ENCODE measurements at places on chromosomes 7 and 10.

- DNase-seq, result no peak
Measured at GRCh38 chr7:27586825-27587224, 75.9 kb downstream of the HIBADH start.

GRCh38 chr10:116073001-116073400 is 200.0 kb downstream of the GFRA1 start:
- DNase-seq, result no peak

DNA sequence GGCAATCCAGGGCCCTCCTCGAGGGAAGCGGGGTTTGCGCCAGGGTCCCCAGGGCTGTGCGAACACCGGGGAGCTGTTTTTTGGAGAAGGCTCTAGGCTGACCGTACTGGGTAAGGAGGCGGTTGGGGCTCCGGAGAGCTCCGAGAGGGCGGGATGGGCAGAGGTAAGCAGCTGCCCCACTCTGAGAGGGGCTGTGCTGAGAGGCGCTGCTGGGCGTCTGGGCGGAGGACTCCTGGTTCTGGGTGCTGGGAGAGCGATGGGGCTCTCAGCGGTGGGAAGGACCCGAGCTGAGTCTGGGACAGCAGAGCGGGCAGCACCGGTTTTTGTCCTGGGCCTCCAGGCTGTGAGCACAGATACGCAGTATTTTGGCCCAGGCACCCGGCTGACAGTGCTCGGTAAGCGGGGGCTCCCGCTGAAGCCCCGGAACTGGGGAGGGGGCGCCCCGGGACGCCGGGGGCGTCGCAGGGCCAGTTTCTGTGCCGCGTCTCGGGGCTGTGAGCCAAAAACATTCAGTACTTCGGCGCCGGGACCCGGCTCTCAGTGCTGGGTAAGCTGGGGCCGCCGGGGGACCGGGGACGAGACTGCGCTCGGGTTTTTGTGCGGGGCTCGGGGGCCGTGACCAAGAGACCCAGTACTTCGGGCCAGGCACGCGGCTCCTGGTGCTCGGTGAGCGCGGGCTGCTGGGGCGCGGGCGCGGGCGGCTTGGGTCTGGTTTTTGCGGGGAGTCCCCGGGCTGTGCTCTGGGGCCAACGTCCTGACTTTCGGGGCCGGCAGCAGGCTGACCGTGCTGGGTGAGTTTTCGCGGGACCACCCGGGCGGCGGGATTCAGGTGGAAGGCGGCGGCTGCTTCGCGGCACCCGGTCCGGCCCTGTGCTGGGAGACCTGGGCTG is 26.0 kb downstream of the PRSS2 start:
- no peak for DNase-seq

DNA sequence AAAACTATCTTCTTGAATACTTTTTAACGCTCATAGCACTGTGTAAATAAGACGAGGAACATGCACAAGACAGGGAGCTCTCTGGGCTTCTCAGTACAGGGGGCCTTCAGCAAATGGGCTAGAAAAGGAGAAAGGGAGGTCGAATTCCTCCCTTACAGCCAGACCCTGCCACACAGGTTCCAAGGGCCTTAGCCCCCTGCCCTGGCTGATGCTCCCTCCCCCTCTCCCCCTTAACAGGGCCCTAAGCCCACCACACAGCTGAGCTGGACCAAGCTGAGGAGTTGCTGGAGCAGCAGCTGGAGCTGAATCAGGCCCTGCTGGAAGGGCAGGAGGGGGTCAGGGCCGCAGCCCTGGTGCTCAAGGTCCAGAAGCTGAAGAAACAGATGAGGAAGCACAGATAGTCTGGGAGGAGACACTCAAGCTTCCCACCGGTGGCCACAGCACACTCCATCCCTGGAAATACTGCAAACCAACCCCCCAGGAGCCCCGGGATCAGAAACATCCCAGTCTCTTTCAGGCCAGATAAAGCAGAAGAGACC is 153.9 kb downstream of the SNX13 start:
- no peak for DNase-seq

DNA sequence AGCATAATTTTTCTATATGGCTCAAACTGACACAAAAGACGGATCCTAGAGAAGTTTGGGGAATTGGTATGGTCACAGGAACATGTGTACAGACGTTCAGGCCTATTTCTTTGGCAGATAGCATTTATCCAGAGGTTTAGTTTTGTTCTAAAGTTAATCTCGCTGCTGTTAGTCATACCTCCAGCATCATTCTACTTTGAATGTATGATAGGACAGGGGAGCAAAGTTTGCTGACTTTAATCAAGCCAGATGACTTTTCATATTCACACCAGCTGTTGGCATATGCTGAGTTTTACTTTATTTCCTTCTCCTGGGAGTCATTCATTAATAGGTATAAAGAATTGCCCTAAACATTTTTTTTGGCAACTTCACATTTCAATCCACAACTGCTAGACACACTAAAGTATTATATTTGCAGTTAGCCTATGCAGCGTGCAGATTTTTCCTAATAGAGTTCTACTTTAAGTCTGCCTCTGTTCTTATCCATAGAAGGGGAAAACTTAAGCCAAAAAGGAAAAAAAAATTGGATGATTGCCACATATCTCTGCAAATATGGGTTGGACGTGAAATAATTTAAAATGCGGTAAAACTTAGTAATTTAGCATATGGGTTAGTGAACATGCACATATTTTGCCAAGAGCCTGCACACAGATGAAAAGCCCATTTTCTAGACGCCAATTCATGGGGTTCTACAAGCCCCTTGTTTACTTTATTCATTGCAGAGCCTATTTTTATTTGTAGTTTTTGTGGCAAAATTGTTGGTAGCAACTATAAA is 213.1 kb downstream of the C7orf25 start:
- DNase-seq, result no peak

- DNase-seq, result peak; percentile 31
Measured at GRCh38 chr10:119450606-119451299, 91.8 kb downstream of the RGS10 start.

- DNase-seq, result no peak
Measured at GRCh38 chr10:8502573-8502972, 448.1 kb downstream of the GATA3 start.

DNA sequence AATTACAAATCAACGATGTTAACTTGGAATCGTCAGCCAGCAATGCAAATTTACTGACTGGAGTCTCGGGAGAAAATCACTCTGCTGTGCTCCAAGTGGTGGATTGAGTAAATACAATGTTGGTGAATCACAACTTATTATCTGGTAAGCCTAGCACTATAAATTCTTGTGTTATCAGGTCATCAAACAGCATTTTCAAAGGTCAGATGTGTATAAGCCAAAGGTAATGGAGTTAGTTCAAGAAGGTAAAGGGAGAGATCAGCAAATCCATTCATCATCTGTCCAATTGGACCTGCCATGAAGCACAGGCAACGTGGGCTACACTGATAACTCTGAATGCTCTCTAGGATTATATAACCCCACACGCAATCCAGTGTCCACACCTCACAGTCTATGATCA is 13.9 kb downstream of the CUBN start:
- DNase-seq, result peak; percentile 72

GRCh38 chr10:4344492-4344994 is 481.5 kb upstream of the AKR1E2 start:
- peak; percentile 100 for DNase-seq

DNA sequence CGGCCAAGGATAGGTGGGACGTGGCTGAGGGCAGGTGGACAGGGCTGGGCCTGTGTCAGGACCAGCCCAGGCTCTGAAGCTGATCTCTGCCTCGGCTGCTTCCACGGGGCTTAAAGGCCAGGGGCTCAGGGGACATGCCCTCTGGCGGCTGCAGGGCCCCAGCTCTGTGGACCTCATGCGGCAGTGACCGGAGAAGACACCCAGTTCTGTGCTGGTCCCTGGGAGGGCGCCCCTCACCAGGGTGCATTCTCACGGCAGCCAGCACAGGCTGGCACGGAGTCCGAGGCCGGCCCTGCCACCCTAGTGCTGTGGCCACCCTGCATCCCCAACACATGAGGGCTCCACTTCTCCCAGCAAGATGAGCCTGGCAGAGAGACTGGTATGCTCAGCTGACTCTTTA is 30.3 kb downstream of the YKT6 start:
- DNase-seq, result no peak

DNA sequence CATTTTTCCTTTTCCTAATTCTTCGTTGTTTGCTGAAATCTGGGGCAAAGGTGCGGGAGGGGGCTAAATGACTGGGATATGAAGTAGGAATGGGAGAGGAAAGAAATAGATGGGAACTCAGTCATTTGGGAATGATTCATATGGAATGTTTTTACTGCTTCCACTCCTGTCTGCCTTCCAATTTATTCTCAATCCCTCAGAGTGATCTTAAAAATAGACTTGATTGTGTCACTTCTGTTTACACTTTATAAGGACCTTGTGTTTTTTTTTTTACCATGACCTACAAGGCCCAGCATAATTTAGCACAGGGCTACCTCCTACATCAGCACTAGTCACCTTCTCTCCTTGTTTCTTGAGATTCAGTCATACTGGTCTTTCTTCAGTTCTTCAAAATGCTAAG is 97.9 kb downstream of the PTEN start:
- peak; percentile 91 for DNase-seq

GRCh38 chr7:138459413-138460175 is 465 bp upstream of the TRIM24 start:
- no peak for DNase-seq

GRCh38 chr10:104614245-104614831 is 26.8 kb upstream of the SORCS3 start:
- DNase-seq, result peak; percentile 36

DNA sequence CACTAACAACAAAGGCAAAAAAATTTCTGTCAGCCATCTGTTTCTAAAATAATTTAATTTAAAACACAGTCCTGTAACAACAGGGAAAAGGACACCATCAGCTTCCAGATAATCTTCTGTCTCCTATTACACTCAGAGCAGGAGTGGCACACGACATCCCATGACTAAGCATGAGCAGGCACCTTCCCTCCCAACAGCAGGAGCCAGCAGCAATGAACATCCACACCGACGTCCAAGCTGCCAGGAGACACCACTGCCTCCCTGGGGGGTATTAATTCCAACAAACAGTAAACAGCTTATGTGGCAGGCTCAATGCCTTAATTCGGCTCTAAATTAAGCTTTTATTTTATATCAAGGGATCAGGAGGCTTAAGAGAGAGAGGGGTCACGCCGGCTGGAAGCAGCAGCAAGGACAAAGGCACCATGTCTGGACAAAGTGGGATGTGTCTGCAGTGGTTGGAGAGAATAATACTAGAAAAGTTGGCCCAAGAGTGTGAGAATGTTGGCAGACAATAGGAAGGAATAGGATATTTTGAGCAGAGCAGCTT is 45.7 kb downstream of the KIAA1549 start:
- peak; percentile 86 for DNase-seq

DNA sequence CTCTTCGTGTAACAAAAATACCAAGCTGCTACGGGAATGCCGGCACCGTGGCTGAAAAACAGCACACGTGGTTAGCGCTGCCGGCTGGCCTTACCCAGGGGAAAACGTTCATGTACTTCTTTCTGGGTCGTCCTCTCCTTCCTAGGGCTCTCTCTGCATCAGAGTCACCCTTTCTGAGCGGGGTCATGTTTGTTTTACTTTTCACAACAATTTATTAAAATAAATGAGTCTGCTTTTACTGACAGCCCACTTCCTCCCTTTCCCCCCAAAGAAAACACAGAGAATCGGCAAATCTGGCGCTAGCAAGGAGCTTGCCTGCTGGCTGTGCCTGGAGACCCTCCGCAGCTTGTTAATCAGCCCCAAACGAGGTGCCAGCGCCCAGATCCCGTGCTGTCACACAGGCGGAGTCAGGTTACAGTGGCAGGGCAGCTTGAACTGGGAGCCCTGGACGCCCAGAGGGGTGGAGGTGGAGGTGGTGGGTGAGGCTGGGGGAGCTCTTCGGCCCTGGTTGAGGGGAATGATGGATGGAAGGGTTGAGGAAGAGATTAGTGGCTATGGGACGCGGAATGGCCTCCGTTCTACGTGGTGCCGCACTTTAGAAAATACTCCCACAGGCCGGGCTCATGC is 162.2 kb upstream of the TNS3 start:
- DNase-seq, result peak; percentile 58

DNA sequence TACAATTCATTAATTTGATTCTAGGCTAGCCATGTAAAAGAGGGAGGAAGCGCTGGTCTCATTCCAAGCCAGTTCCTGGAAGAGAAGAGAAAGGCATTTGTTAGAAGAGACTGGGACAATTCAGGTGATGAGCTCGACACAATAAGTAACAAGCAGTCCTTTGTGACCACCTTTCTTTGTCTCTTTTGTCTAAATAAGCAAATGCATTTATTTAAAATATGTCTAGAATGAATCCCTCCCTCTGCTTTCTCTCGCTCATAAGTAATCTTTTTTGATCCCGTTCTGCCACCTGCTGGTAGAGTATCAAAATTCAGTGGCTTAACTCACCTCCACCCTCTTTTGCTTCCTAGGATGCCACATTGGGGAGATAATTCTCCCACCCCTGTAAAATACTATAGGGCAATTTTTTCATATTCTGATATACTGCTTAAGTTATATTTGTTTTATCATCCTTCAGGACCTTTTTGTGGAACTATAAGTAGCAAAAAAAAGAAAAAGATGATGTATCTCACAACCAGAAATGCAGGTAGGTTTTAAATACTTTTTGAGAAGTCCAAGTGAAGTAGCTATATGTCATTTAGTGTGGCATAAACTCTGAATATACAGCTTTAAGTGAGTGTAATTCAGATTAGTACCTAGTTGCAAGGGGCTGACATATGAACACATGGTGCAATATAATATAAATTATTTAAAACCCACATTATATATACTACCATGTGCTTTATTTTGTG is 91.5 kb downstream of the GSDME start:
- DNase-seq, result peak; percentile 49

Measured in fibroblast of skin of right biceps (primary cell).